GM04503 (cell line): ENCODE measurements at places on chromosomes 12 and 14.

GRCh38 chr12:120230326-120230973, 29.5 kb upstream of the RPLP0 start:
- DNase-seq = peak; percentile 77

DNA sequence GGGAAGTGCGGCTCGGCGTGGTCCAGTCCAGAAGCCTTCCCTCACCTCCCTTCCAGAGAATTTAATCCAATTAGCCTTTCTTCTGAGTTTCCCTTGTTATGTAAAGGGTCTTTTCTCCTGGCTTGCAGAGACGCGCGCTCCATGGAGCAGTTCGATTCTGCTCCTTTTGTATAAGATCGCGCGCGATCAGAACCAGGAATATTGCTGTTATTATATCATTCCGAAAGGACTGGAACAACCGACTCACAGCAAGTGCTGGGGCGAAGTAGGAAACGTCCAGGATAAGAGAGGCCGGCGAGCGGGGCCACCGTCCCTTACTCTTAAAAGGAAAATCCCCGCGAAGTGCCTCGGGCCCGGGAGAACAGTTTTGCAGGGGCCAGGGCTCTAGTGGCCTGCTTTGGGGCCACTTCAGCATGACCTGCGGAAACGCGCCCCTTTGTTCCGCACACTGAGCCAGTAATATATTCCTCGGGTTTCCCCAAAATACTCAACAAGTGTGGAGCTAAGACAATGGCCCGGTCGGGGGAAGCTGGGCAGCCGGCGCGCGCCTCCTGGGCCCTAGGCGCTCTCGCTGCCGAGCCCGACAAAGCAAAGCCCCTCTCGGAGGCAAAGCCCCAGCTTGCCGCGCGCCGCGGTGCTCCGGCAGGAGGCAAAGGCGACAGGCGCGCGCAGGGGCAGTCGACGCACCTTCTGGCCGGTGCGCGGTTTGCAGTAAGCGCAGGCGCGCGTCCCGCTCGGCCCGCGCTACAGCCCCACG, 2.9 kb downstream of the RFX4 start:
- no peak for DNase-seq

DNA sequence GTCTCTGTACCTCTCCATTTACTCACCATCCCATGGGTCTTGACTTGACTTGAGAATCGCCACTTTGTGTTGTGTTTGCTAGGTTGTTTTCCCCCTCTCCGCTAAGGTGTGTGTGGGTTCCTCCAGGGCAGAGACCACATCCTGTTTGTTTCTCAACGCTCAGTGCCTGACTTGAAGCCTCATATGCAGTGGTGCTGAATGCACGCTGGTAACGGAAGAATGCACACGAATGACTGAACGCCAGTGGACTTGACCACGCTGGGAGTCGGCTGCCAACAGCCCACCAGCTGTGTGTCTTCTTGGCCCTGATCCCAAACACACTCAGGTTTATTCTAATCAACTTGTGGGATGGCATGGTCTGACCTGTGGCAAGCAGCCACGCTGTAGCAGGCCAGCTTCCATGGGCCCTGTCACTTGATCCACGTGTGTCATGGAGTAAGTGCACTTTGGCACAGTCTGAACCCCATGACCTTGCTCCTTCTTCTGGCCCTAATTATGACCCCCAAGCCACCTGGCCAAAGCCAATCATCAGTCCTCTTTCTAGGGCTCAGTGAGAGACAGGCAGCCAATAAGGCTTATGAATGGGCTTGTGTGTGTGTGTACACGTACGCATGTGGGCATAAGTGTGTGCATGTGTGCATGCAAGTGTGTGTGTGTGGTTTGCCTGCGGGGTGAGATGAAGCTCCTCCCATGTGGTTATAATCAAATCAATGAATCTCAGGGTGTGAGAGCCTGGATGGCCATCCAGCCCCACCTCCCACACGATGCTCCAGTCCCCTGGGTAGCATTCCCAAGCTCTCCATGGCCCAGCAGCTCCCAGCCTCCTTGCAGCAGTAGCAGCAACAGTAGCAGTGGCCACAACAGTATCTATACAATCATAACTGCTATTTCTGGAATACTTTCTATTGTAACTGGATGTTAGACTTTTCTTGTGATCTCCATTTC, 6.4 kb upstream of the TC2N start:
- no peak for DNase-seq

DNA sequence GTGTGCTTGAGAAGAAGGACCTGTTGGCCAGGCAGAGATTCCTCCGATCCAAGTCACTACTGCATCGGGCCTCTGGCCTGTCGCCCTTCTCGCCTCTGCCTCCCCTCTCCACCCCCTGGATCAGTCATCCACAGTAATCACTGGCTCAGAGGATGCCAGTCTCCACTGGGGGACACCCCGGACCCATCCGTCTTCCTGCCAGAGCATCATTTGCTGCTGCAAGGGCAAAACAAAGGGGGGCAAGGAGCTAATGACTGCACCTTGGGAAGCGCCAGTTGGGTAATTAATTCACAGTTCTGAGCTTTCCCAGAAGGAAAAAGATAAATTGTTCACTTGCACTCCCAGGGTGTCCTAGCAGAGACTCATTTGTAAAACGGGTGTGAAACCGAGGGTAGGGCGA, 215.4 kb downstream of the GLT1D1 start:
- DNase-seq = no peak

DNA sequence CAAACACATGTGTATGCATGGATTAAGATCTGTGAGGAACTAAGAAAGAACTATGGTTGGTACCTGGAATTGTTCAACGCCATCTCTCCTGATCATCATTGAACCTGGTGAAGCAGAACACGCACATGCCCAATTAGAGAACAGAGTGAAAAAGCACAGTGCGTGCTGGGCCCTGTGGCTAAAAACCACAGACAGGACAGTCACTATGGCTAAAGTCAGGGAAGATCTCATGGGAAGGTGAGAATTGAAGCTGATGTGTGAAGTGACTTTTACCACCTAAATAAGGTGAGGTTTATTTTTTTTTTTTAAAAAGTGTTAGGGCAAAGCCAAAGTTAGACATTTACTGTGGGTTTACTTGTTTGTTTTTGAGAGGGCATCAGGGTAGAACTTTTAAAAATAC, 215.0 kb downstream of the SLC38A4 start:
- DNase-seq = no peak

DNA sequence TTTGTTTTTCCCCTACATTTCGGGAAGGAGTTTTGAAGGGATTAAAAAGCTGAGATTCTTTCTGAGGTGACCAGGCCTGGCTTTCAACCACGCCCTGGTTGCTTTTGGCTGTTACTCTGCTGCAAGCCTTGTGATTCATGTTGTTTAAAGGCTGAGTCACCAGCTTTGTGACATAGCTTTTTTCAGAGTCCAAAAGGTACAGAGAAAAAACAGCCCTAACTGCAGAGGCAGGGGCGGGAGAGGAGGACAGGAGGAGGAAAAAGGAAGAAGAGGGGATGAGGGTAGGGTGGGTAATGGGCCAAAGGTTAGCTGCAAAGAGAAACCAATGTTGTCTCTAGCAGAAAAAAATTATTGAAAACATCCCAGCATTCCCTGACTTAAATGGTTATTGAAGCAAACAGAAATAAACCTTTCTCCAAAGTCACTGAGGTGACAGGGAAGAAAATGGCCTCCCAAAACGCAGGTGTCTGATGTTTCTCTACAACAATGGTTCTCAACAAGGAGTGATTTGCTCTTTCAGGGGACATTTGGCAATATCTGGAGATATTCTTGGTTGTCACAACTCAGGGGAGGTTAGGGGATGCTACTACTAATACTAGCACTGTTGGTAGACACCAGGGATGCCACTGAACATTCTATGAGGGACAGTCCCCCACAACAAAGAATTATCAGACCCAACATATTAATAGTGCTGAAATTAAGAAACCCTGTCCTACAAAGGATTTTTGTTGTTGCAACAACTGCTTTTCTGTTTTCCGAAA, 2.1 kb upstream of the UBC start:
- DNase-seq = peak; percentile 84

DNA sequence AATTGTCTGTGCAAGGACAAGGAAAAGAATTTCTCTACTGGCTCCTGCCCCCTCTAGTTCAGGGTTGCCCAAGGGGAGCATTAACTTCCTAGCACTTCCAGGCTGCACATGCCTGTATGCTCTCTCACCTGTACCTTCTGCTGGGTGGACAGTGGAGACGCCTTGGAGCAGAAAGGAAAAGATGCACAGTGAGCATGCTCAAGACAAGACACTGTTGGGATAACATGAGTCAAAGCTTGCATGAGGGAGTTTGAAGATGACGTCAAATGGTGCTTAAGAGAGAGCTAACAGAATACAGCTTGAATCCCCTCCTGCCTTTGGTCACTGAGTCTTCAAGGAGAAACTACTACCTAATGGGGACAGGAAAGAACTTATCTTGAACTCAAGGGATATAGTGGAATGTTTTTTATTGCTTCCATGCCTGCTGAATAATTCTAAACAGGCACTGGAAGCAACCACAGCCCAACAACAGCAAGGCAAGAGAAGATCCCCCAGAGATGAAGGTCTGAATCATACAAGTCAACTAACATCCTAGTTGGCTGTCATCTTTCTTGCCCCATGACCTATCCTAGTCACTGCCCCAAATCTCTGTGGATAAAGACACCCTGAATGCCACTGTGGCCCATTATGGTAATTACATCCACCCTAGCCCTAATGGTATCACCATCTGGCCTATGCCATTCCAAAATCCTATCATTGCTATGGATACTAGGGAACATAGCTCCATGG, 23.5 kb downstream of the RPS6KA5 start:
- no peak for DNase-seq

GRCh38 chr12:79327465-79327864, 363.3 kb downstream of the PAWR start:
- no peak for DNase-seq

GRCh38 chr12:66694666-66695613, 16.1 kb upstream of the GRIP1 start:
- DNase-seq = no peak

DNA sequence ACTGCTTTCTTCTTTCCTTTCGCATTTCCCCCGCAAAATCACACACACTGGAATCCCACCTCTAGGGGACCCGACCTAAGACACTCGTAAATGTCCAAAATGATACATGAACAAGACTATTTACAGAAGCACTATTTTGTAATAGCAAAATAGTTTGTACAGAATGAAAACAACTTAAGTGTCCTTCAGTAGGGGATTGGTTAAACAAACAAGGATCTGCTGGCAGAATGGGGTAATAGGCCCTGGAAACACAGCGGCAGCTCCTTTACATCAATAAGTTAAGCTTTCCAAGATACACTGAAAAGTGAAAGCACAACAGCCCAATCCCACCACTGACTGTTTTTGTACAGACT, 48.8 kb downstream of the LTBP2 start:
- no peak for DNase-seq

DNA sequence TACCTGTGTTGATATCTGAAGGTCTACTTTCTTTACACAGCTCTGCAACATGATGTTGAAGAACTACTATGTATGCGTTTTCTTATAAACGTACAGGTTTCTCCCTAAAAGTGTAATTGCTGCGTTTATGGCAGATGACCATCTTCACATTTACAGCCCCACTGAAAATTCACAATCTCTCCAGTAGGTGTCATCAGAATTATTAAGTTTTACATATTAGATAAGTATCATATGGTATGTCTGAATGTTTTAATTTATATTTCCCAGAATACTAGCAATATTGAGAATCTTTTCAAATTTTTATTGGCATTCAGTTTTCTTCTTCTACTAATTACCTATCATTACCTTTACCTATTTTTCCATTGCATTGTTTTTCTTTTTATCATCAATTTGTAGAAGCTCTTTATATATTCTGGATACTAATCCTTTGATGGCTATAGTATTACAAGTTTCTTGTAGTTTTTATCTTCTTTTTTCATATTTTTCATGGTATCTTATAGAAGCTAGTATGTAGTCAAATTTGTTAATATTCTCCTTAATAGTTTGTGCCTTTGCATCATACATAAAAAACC, 123.5 kb downstream of the CAPZA3 start:
- DNase-seq = no peak

DNA sequence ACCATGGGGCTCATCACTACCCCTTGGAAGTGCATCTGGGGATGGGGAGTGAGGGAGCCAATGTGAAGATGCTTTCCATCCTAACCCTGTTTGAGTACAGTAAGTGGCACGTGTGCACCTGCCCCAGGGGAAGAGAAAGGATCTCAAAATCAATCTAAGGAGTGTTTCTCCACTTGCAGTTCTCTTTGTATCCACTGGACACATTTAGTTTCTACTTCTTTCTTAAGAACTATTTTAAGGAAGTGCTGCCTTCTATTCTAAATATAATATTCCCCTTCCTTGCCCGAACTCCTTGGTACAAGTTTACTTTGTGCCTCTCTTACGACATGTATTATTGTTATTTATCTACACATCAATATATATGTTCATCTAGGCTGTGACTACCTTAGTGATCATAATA, 73.8 kb downstream of the TTC6 start:
- DNase-seq = no peak

GRCh38 chr12:14896521-14897169, 11.0 kb upstream of the MGP start:
- no peak for DNase-seq

DNA sequence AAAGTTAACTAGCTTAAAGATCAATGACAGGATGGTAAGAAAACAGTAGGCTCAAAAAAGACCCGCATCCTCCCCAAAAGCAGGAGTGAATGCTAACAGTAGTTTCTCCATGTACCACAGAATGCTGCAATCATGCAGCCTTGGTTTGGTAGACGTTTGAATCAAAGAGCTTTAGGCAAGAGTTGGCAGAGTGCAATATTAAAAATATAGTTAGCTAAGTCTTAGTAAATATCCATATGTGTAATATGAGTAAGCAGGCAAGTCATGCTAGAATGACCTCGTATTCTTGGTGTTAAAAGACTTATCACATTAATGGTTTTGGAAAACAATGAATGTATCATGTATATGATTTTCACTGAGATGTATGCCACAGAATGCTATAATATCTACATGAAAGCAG, 18.8 kb upstream of the KLRF1 start:
- DNase-seq = no peak

DNA sequence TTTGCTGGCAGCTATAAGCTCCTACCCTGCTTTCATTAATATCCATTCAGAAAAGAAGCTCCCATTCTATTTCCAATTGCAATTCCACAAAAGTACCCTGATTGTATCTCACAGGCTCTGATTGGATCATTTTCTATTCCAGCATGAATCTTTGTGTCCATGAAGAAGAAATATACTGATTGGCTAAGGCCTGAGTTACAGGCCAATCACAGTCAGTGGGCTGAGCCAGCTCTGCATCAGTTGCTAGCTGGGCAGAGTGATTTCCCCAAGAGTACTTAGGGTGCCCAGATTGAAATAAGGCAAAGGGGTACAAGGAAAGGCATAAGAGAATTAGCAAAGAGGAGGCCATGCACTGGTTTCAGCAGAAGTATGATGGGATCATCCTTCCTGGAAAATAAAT, 14.4 kb downstream of the ART4 start:
- DNase-seq = no peak

- peak; percentile 84 for DNase-seq
Measured at GRCh38 chr12:116358893-116359761, 81.6 kb upstream of the MED13L start.
